ENCODE measurements at places on chromosomes 12 and 14. TPM values are rescaled to one million over a fixed set of nuclear protein-coding genes. Genes with fewer than 3 reads are reported as not detected.

GRCh38 chr12:101086490-101087135 lies 123.4 kb downstream of the SLC5A8 start:
- DNase-seq = peak; percentile 21

DNA sequence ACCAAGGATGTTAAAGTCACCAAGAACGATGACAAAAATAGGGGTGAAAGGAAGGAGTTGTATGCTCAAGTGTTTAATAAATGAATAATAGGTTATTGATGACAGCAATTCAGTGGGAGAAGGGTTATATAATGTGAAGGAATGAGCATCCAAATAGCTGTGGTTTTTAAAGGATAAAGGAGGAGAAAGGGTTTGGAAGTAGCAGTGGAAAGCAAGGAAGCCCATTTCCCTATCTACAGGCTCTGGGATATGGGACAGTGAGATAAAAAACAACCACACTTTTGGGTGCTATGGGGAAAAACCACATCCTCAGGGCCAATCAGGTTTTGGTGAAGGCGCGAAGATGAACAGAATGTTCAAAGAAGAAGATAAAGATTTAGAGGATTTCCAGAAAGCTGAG lies 258.6 kb downstream of the ZFP36L1 start:
- no peak for DNase-seq

DNA sequence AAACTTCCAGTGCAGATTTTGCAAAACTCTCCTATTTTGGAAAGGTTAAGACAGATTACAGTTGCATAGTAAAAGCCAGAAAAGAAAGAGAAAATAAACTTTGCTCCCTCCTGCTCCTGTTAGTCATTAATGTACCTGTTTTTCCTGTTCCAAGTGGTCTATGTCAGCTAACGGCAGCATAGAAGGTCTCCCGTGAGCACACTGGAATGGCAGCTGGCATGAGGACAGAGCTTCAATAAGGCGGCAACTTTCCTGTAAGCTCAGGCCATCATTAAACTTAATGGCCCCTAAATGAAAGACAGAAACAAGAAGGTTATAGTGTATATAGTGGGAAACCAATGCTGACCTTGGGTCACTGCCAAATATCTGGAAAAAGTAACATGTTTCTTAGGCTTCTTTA lies 16.0 kb downstream of the EIF2B2 start:
- no peak for DNase-seq

GDF3 gene
- not detected for polyA plus RNA-seq

- no peak for DNase-seq
These were observed 6.8 kb downstream of the FAM216A start for GRCh38 chr12:110475426-110475825.

DNA sequence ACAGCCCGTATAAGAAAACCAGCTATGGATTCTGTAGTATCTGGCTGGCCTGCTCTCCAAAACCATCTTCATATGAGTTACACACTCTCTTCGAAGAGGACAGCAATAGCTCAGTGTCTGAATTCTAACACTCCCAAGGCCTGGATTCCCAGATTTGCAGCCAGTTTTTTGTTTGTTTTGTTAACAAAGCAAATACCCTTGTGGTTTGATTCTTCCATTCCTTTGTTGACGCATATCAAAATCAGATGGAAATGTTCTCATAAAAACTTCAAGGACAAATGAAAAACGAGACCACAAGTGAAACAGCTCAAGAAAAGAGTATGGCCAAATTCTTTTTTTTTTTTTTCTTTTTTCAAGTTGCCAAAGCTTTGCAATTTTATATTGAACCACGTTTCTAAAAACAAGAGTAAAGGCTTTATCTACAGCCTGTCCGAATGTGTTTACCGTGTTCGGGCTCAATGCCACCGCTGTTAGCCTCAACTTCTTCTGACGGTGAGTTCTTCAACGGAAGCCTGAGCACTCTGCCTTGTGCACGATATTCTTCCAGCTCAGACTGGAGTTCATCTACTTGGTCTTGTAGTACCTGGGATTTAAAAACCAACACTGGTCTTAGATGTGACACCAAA lies 67.5 kb downstream of the NIN start:
- no peak for DNase-seq

DNA sequence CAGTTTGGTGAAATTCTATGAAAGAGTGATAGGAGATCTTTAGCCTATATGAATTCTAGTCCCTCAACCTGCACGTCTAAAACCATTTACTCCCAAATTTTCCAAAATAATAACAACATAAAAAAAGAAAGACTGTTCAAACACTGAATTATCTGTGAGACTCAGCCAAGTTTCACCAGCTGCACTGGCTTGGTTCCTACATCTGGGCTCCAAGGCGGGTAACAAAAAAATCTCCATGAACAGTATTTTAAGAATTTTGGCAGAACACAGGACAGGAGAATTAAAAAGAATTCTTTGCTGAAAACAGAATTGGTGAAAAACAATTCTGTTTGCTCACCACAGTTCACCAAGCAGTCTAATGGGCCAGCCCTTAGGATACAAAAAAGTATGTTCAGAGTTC lies 536.8 kb upstream of the ATP2B1 start:
- no peak for DNase-seq

- DNase-seq = peak; percentile 98
These were observed 459.4 kb downstream of the ETNK1 start for GRCh38 chr12:23084236-23084995.

CHGA gene
- polyA plus RNA-seq = not detected

DNA sequence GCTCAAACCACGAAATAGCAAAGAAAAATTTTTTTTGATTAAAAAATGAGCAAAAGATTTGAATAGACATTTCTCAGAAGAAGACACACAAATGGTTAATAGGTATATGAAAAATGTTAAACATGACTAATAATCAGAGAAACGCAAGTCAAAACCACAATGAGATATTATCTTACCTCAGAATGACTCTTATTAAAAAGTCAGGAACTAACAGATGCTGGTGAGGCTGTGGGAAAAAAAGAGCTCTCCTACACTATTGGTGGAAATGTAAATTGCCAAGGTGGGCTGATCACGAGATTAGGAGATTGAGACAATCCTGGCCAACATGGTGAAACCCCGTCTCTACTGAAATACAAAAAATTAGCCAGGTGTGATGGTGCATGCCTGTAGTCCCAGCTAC lies 315.5 kb upstream of the FLRT2 start:
- DNase-seq = peak; percentile 87

PMEL gene
- polyA plus RNA-seq = 1.4 TPM

DNA sequence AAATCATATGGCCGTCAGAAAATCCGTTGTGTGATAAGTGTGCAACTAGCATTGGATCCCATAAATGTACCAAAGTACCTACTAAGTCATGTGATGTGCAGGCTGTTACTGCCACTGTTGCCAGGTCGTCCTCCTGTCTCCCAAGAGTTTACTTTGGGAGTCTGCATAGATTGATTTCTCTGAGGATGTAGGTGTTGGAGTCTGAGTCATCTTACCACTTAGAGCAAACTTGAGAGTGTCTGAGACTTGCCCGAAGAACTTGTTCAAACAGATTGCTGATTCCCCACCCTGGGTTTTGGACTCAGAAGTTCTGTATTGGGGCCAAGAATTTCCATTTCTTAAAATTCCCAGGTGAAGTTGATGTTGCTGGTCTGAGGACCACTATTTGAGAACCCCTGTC lies 11.4 kb downstream of the TMX1 start:
- DNase-seq = peak; percentile 71

GRCh38 chr14:50020799-50021198 lies 95.6 kb downstream of the VCPKMT start:
- no peak for DNase-seq

DNA sequence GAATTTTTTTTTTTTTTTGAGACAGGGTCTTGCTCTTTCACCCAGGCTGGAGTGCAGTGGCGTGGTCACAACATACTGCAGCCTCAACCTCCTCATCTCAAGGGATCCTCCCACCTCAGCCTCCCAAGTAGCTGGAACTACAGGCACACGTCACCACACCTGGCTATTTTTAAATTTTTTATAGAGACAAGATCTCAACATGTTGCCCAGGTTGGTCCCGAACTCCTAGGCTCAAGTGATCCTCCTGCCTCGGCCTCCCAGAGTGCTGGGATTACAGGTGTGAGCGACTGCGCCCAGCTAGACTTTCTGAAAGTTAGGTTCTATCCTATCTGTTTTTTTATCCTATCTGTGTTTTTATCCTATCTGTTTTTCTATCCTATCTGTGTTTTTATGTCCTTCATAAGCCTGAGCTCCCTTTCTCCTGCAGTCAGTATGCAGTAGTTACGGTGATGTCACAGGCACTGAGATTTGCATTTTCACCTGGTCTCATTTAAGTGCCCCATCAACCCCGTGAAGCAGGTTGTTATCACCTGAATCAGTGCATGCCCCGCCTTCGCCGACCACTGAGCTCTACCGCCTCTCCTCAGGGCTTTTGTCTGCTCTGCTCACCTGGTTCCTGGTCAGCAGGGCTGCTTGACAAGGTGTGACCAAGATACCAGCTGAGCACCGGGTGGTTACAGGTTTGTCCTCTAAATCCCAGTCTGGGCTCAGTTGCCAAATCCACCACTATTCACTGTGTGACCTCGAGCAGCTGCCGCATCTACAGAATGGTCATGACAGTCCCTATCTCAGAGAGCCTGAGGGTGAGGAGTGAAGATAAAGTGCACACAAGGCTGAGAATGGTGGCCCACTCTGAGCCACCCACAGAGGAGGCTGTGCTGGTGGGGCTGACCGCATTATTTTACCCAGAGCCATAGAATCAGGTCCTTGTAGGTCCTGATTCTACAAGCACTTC lies 33.1 kb downstream of the SYNDIG1L start:
- no peak for DNase-seq

- DNase-seq = peak; percentile 28
These were observed 357.5 kb downstream of the FSCB start for GRCh38 chr14:44149597-44149996.

GRCh38 chr12:72493407-72493806 lies 221.2 kb downstream of the TRHDE start:
- no peak for DNase-seq

DNA sequence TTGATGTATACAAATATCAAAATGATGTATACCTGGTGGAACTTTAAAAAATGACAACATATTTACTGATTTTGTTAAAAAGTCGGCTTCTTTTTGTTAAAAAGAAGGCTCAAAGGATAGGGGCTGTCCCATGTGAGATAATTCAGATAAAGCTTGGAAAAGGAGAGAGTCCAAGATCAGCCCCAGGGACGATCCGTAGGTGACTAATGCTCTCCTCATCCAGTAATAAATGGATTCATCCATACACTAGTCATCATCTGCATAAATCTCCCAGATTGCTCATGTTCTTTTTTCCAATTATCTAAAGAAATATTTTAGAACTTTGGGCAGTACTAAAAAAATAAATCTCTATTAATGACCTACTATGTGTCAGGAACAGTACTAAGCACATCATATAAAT lies 23.4 kb upstream of the FSCB start:
- DNase-seq = no peak

GRCh38 chr12:85550924-85551323 lies 270.9 kb downstream of the ALX1 start:
- DNase-seq = no peak

DNA sequence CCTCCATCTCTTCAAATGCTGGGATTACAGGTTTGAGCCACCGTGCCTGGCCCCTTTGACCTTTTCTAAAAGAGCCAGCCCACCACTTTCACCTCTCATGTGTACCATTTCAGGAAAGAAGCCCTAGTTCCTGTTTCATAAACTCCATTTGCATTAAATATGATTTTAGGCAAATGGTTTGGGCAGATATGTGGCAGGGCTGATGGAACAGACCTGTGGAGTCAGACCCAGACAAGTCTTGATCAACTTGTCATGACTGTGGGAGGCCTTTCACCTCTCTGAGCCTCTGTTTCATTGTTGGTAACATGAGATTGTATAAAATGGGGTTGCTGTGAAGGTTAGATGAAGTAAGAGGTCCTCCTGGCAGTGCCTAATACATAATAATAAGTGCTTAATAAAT lies 5.2 kb upstream of the MAP3K9 start:
- no peak for DNase-seq

DNA sequence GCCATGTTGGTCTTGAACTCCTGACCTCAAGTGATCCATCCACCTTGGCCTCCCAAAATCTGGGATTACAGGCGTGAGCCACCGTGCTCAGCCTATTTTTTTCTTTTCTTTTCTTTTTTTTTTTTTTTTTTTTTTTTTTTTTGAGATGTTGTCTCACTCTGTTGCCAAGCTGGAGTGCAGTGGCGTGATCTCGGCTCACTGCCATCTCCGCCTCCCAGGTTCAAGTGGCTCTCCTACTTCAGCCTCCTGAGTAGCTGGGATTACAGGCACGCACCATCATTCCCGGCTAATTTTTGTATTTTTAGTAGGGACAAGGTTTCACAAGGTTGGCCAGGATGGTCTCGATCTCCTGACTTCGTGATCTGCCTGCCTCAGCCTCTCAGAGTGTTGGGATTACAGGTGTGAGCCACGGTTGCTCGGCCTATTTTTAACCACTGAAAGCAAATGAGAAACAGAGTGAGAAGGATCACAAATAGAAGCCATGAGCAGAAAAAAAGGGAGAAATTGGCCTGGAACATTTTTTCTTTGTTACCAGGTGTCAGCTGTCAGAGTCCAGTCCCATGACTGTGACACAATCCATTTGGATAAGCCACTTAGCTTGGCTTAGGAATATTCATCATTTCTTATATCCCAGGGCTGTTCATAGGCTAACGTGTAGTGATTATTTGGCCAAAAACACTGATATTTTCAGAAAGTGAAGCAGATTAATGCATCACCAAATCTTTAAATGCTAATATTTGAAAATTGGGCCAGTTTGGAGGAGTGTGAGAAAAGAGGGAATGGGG lies 7.9 kb upstream of the NFKBIA start:
- DNase-seq = no peak

IFNG-AS1 gene
- not detected for polyA plus RNA-seq

- DNase-seq = no peak
These were observed 25.0 kb downstream of the PRICKLE1 start for GRCh38 chr12:42564556-42564955.

GRCh38 chr14:40028991-40029390 lies 596.8 kb upstream of the FBXO33 start:
- no peak for DNase-seq

STON2 gene
- polyA plus RNA-seq = 54.2 TPM

LIN7A gene
- not detected for polyA plus RNA-seq

SALL2 gene
- polyA plus RNA-seq = 2.1 TPM

- DNase-seq = no peak
These were observed 50.9 kb downstream of the KCNA5 start for GRCh38 chr12:5094551-5094950.

TPPP2 gene
- not detected for polyA plus RNA-seq

DNA sequence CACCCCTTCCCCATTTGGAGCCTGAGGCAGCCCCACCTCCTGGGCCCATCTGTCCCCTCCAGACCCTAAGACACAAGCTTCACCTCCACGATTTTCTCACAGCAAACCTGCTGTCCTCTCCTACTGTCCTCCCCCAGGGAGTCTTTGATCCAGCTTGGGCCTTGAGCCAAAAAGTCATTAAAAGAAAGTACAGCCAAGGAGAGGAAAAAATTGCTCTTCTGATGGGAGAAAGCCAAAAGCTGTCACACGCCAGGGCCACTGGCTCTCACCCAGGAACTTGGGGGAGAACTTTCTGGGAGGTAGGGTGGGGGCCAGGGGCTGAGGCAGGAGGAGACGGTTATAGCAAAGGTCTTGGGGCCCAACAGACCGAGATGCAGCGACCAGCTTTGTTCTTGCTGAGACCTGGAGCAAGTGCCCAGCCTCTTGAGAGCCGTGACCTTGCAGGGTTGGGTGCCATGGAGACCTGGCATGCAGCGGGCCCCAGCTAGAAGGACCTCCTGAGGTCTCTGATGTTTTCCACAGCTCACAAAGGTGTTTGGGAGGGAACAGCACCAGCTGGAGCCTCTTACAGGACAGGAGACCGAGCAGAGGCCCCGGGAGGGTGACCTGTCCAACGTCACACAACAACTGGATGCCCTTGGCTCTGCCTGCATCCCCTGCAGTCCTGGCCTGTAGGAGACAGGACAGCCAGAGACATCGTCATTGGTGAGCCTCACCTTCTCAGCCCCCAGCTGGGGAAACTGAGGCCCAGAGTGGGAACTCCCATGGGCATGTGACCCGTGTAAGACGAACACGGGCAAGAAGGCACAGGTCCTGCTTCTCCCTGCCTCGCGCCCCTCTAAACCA lies 124.5 kb downstream of the CALM1 start:
- DNase-seq = no peak
